ENCODE measurements at places on chromosomes 5 and 9.

DNA sequence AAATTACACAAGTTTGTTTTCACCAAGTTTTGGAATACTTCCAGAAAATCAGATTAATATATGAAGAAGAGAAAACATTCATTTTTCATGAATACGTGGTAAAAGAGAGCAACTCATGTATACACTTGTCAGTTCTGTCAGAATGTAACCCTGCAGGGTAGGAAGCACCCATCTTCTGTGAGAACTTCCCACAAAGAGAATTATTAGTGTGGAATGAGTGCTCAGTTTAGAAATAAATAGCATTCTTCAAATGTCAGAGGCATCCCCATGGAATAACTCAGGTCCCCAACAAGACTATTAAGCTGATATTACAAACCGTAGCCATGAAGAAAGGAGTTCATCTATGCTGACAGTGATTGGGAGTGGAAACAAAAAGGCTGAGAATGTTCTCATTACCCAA is 45.2 kb downstream of the EPB41L4A start:
- DNase-seq, result no peak

GRCh38 chr5:52560366-52560765 is 227.3 kb upstream of the ITGA1 start:
- DNase-seq, result no peak

DNA sequence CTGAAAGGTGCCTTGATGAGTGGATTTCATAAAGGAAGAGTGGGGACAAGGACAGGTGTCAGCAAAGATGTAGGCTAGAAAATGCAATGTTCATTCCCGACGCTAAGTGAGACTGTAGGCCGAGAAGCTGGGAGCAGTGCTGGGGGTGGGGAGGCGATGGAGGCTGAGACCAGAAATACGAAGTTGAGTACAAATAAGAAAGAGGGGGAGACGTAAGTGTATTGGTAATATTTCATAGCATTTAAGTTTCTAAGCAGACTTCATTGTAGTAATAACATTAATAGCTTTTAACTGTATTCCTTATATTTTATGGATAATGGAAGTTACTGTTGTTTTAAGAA is 11.0 kb downstream of the TRIP13 start:
- DNase-seq, result no peak

DNA sequence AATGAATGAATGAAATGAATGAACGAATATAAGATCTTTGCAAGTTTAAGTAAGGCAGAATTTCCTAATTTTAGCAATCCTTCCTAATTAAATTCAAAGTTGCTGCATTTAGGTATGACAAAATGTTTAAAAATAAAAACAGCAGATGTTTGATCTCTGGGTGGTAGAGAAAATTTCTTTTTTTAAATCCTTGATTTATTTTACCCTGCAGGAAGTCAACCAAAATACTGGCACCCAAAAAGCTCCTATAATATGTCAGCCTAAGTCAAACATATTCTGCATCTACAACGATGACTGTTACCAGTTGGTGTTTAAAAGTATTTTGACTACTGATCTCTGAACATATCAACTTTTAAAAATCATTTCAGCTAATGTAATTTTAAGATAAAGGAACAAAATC is 58.4 kb downstream of the TTC39B start:
- DNase-seq, result no peak

All from T-helper 17 cell (primary cell).